ENCODE measurements at places on chromosomes 6 and 20.

DNA sequence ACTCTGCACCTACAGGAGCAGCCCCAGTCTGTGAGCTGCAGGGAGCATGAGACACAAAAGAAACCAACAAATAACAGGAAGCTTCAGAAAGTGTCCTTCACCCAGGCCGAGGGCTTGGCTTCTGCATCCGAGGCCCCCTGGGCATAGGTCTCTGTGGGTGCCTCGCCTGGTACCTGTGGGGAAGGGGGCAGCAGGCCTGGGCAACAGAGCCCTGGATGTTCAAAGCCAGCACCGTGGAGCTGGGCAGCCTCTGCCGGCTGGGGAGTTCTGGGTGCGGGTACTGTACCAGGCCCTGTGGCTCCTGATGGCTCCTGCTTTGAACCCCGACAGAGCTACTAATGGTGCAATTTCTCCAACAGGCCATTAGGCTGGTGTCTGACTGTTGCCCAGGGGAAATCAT lies 55.7 kb downstream of the TMEM242 start:
- DNase-seq, result no peak

DNA sequence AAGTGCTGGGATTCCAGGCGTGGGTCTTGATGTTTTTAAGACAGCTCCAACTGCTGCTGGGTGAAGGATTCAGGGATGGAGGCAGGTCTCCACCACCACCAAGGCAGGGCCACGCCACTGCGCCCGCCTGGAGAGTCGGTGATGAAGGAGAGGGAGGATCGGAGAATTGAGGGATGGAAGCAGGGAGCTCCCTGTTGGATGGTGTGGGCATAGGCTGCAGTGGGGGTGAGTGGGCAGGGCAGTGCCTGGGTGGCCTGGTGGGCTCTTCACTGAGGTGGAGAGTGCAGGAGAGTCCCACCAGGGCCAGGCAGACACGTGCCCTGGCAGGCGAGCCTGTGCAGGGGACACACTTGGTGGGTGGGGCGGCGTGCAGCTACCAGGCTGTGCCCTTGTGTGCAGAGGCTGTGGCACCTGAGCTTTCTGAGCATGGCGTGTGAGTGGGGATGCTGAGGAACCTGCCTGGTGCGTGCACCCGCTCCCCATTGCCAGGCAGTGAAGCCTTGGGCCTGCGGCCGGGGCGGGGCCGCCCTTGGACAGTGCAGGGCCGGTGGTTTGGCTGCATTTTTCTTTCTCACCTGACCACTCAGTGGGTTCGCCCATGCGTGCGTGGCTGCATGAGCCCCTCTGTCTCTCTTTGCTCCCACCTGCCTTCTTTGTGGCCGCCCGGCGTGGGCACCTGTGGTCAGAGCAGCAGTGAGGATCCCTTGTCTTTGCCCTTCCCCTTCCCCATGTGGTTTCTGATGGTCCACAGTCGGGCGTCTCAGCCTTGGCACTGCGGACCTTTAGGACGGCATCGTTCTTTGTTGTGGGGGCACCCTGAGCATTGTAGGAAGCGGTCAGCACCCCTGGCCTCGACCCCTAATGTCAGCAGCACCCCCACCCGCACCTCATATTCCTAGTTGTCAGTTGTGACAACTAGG lies 11.3 kb downstream of the RBM38 start:
- DNase-seq, result no peak

DNA sequence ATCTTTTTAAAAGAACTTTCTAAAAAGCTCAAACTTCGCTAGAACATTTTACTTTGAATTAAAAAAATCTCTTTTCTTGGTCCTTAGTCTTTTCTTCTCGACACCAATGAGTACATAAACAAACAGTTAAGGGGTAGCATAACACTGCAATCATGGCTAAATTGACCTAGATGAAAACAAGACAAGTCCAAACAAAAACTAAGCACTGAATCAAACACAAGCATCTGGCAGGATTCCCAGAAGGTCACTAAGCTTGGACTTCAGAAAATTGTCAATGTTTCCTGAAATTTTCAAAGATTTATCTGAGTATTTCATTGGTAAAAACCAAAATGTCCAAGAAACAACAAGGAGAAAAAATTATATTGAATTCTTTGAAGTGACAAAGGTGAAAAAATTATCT lies 5.0 kb downstream of the COL21A1 start:
- DNase-seq, result no peak

DNA sequence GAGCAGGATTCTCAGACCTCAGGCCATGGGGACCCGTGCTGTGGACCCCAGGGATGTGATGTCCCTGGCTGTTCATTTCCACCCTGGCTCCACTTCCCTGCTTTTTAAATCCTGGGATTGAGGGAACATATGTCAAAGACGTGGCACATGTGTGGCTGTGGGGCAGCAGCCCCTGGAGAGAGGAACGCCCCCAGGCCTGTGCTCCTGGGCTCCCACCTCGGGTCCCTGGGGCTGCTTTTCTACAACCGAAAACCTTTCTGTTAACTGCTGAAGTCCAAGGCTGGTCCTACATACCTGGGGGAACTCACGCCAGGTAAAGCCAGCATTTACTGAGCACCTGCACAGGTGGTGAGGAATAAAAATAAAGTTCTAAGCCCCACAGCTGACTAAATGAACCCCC lies 102.3 kb upstream of the FRMD1 start:
- DNase-seq, result no peak

- DNase-seq, result no peak
Observed at GRCh38 chr6:66128243-66128642, 421.2 kb upstream of the EYS start.

- no peak for DNase-seq
Observed at GRCh38 chr6:17831135-17831534, 124.4 kb upstream of the NUP153 start.

DNA sequence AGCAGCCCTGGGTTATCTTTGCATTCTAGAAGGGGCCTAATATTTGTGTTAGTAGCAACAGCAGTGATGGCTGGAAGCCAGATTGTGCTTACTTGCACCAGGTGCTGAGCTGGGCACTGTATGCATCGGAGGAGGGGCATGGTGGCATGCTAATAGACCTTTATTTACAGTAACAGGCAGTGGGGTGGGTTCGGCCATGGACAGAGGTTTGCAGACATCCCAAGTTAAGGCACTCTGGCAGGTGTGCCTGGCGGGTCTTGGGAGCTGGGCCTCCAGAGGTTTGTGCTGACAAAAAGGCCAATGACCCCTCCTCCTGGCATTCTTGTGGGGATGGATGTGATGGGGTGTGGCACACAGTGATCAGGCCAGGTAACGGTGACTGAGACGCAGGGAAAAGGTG lies 39.0 kb upstream of the CD93 start:
- DNase-seq, result no peak

GRCh38 chr6:22141241-22141745 lies 155.5 kb downstream of the PRL start:
- no peak for DNase-seq

DNA sequence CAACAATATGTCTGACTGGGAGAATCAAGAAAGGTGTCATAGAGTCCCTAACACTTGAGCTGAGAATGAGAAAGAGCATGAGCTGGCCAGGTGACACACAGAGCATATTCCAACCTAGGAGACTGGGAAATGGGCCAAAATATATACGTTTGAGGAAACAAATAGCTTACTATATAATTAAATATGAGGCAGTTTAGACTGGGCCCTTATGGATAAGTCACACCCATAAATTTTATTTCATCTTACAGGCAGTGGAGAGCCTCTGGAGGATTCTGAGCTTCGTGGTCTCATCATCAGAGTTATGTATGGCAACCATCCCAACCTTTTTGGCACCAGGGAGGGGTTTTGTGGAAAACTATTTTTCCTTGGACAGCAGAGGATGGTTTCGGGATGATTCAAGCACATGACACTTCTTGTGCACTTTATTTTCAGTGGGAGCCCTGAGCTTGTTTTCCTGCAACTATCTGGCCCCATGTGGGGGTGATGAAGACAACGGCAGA lies 12.9 kb upstream of the NQO2 start:
- no peak for DNase-seq

GRCh38 chr20:20009784-20010253 lies 7.3 kb upstream of the NAA20 start:
- no peak for DNase-seq

DNA sequence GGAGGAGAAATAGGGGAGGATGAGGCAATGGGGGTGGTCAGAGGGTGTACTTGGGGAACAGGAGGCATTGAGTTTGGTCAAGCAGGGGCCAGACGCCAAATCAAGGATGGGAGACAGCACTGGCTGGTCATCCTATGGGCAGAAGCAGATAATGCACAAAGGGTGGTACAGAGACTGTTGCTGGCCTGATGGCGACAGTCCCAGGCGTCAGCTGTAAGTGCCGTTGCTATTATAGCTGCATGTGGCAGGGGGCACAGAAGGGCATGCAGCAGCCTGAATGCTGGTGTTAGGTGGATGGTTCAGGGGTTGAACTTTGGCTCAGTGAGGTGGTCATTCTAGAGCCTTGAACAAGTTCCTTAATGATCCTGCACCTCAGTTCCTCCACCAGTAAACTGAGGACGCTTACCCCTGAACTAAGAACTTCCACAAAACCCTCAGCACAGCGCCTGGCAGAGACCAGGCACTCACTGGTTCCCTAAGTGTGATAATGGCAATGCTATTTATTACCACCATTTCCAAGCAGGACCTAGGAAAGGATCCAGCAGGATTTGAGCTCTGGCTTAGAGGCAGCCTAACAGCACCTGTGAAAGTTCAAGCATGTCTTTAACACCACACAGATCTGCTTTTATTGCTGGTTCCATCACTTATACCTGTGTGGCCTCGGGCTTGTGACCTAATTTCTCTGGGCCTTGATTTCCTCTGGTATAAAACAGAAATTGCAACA lies 162.7 kb downstream of the INSM1 start:
- no peak for DNase-seq

DNA sequence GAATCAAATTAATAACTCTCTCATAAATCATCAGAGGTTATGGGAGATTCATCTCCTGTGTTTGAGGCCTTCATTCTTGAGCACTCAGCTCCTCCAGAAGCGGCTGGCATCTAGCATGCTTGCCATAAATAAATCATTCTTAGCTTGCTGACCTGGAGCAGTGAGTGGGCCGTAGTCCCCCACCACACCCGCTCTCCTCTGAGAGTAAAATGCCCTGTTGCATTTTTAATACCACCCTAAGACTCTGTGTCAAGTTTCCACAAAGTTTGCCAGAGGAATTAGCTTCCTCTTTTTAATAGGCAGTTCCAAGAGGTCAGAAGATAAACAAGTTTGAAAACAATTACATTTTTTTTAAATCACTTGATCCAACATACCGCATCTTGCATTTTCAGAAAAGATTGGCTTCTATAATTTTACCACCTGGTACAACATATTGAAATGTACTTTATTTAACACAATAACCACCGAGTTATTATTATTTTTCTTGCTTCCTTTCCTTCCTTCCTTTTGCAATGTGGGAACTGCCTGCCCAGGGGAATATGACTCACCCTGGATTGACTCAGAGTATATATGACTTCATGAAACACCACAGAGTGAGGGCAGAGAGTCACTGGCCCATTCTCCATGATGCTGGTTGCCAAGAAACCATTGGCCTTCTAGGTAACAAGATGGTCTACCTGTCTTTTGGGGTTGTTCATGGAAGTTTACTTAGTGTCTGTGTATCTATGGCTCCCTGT lies 29.4 kb upstream of the CLIC5 start:
- DNase-seq, result no peak

DNA sequence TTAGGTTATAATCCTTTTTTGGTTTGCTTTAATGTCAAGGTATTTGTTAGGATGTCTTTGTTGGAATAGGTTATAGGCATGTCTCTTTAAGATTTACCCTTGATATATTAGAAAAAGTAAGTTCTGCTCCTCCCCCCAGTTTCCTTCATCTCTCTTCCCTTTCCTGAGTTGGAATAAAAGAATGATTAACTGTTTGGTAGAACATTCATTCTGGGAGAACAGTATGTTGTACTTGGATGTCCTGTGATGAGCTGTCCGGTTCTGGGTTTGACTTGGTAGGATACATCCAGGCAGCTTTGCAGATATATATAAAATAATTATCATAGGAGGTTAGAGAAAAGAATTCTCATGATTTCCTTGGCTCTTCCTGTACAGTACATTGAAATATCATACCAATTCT lies 199.6 kb upstream of the RREB1 start:
- no peak for DNase-seq

DNA sequence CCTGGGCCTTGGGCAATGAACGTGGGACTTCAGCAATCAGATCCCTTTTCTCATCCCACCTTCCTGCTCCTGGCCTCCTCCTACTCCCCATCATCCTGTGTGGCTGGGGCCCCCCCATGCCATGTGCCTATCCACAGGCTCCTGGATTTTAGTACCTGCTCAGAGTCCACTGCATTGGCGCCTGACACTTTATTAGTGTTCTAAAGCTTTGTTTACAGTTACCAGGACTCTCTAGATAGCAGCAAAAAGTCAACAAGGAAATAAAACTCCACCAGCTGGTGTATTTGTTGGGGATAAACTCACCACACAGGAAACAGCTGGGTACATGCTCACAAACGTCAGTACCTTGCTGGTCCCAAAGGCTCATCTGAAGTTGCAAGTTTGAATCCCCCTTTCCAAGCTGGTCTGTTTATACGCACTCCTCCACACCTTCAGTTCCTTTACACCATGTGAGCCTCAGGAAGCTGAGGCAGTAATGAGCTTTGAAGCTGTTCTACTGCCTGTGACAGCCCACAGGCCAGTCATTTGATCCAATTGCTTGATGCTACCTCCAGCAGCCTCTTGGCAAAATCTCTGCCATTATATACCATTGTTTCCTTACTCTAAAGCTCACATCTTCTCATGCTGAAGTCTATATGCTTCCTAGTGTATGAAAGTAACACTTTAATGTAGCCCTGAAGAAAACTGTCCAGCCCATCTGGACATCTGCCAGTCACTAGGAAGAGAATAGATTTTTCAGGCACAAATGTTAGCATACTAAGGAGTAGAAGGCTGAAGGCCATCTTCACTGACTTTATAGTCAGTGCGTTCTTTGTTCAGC lies 76.6 kb downstream of the ANKEF1 start:
- DNase-seq, result no peak

DNA sequence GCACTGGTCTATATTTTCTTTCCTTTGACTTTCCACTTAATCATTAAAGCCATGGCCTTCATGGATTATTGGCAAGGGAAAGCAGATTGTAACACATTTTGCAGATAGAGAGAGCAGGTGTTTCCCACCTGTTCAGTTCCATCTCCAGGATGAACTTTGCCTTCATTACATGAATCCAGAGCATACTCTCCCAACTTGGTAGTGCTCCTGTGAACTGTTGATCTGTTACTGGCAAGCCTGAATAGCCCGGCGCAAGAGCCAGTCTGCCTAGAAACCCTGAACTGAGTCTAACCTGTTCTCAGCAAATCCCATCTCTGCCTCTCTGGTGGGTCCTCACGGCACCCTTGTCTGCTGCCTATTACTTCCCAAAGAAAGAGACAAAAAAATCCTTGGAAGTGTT lies 210.3 kb downstream of the PLCB1 start:
- DNase-seq, result no peak

DNA sequence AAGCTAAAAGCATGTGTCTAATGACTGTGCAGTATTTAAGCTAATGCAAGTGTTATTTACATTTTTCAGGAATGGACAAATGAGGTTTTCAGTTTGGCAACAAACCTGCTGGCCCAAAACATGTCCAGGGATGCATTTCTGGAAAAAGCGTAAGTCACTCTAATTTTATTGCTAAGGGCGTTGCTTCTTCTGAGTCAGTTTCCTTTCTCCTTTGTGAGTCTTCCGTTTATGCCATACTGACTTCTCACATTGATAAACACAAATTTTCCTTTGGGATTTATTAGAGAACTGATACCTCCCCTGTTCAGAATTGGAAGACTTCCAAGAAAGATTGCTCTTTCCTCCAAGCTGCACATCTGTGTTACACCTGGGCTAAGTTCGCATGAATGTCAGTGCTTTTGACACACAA lies 422.9 kb upstream of the PLCB4 start:
- DNase-seq, result no peak

- DNase-seq, result no peak
Observed at GRCh38 chr20:51752343-51752951, 15.7 kb downstream of the ATP9A start.

- DNase-seq, result no peak
Observed at GRCh38 chr6:36671687-36672375, 6.7 kb upstream of the CDKN1A start.

All from CD4-positive, alpha-beta memory T cell (primary cell).